Thoracic aorta (tissue), 2 donors: ENCODE measurements at places on chromosomes 6 and 20. TPM values are rescaled to one million over a fixed set of nuclear protein-coding genes. Genes with fewer than 3 reads are reported as not detected.

Gene ZBP1
- 6.1 TPM for total RNA-seq

Gene ATG5
- 30.1 TPM for total RNA-seq

Gene RNF217
- total RNA-seq: 44.2 TPM

GRCh38 chr20:56043227-56043626, 37.9 kb upstream of the CBLN4 start:
- H3K4me1 ChIP-seq: no peaks in the 10 kb centered on the region
- DNase-seq: no peak
- H3K27ac ChIP-seq: no peak overlapping the region
- no peaks in the 10 kb centered on the region for H3K36me3 ChIP-seq
